ENCODE measurements at places on chromosomes 5 and 9.

DNA sequence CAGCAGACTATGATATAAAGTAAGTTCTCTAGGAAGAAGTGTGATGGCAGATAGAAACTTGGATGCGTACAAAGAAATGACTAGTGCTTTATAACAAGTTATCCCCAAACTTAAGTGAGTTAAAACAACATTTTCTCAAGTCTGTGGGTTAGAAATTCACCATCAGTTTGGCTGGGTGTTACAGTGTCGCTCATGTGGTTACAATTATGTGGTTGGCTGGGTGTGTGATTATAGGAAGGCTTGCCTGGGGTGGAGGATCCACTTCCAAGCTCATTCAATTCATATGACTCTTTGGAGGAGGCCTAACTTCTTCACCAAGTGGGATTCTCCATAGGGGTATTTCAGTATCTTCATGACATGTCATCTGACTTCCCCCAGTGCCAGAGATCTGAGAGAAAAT lies 10.3 kb upstream of the C9orf40 start:
- DNase-seq = no peak

- DNase-seq = no peak
These were observed 415.2 kb downstream of the DNAH5 start for GRCh38 chr5:13529300-13529699.

- DNase-seq = no peak
These were observed 126.5 kb upstream of the PALM2AKAP2 start for GRCh38 chr9:109653470-109653869.

DNA sequence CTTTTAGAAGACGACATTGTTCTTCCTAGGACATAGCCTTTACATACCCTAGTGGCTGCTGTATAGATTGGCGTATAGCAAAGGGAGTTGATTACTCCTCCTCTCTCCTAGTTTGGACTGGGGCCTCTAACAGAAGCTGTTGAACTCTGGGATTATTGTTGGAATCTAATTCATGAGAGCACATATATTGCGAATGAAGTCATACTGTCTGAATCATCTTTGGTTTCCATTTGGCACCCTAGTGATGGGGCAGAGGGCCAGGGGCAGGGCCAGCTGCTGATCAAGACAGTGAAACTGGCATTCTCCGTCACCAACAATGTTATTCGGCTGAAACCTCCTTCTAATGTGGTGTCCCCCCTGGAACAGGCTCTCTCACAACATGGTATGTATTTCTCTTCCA lies 40.3 kb downstream of the NUP188 start:
- no peak for DNase-seq

- DNase-seq = no peak
These were observed 36.8 kb downstream of the FGD3 start for GRCh38 chr9:92983984-92984589.
